Smooth muscle cell of bladder (primary cell): ENCODE measurements at places on chromosomes 7 and 10. TPM values are rescaled to one million over a fixed set of nuclear protein-coding genes. Genes with fewer than 3 reads are reported as not detected.

The ZNF425 gene
- total RNA-seq, result 4.4 and 5.8 TPM in 2 replicates

The BBS9 gene
- total RNA-seq, result 20.8 and 26.1 TPM in 2 replicates

The HNRNPH3 gene
- total RNA-seq, result 15.9 and 16.6 TPM in 2 replicates

The AGAP6 gene
- 1.7 and 2.0 TPM in 2 replicates for total RNA-seq

The PARD3 gene
- total RNA-seq, result 50.8 and 57.1 TPM in 2 replicates

The RFC2 gene
- 8.8 and 9.5 TPM in 2 replicates for total RNA-seq

The FKBP6 gene
- total RNA-seq, result under 0.01 TPM in 1 of 2 replicates, not detected in the other

The CNPY1 gene
- not detected in 2 replicates for total RNA-seq

The ALOX5 gene
- not detected in 2 replicates for total RNA-seq

The MBL2 gene
- not detected in 2 replicates for total RNA-seq

The NT5C3A gene
- 13.7 and 17.4 TPM in 2 replicates for total RNA-seq

The MRC1 gene
- total RNA-seq, result under 0.01 TPM in 2 replicates
